ENCODE measurements at places on chromosomes 3 and 15.

GRCh38 chr3:187713504-187713903 is 11.1 kb upstream of the RTP2 start:
- DNase-seq: no peak

DNA sequence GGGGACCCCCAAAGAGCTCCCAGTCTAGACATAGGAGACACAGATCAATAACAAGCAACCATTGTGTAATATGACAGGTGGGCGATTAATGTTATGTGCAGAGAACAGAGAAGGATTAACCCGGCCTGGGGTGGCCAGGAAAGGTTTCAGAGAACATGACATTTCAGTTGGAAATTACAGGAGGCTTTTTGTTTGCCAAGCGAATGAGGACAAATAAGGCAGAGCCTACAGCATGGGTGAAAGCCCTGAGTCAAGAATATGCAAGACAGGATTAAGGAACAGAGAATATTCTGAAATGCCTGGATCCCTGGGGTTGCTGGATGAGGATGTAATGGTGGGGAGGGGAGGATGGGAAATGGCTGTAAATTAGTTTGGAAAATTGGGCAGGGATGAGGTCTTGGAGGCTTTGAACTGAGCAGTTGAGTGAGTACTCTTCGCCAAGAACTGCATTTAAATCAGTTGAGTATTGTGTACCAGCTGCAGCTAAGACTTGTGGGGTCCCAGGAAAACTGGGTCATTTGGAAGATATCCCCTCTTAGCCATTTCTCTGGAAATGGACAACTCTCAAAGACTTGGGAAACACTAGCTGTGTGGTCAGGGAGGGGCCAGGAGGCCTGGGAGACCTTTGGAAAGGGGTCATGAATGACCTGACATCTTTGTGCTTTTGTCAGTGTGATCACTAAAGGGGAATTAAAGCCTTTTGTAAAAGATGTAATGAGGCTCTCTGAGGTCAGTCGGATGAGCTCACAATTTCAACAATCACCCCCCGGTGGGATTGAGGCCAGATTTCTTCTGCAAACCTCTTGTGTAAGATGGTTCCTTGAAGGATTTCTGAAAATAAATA is 198.6 kb upstream of the NR2E3 start:
- DNase-seq: no peak

DNA sequence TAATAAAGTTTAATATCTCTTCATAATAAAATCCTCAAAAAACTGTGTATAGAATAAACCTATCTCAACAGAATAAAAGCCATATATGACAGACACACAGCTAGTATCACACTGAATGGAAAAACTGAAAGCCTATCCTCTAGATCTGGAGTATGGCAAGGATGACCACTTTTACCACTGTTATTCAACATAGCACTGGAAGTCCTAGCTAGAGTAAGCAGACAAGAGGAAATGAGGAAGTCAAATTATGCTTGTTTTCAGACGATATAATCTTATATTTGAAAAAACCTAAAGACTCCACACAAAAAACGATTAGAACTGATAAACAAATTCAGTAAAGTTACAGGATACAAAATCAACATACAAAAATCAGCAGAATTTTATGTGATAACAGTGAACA is 57.4 kb upstream of the DIPK2A start:
- DNase-seq: no peak

DNA sequence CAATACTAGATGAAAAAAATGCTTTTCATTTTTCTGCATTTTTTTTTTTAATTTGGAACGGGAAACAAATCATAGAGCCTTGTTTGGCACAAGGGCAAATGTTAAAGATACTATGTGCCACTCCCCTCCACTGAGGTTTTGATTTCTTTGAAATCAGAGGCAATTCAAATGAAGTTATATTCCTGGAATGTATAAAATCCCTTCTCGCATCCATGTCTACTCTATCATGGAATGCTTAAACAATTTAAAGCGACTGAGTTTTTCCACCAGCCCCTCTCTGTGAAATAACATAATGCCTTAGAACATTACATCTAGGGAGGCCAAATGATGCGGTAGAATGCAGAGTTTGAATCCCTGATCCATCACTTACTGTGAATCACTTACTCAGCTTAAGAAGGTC is 69.7 kb downstream of the FMN1 start:
- no peak for DNase-seq

DNA sequence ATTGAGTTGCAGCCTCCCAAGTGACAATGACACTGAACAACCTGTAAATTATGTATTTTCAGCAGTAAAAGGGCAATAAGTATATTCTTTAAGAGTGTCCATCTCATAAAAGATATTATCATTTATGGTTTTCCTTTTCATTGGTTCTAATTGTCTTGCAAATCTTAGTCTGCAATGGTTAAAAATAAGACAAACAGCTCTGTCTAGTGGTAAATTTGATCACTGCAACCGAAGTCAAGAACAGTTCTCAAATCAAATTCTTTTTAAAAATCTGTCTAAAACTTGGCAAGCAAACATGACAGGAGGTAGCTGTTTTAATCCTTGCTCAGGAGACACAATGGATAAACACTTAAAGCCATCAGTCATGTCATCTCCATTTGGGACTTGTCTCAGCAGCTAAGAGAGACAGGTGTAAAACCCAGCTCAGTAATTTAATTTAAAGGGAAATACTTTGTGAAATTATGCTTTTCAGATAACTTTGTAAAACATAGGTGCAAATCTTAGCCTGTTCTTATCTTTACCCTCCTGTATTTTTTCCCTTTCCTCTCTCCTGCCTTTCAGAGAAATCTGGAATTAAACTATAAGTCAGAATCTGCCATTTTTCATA is 150.3 kb upstream of the ARHGEF26 start:
- DNase-seq: no peak

DNA sequence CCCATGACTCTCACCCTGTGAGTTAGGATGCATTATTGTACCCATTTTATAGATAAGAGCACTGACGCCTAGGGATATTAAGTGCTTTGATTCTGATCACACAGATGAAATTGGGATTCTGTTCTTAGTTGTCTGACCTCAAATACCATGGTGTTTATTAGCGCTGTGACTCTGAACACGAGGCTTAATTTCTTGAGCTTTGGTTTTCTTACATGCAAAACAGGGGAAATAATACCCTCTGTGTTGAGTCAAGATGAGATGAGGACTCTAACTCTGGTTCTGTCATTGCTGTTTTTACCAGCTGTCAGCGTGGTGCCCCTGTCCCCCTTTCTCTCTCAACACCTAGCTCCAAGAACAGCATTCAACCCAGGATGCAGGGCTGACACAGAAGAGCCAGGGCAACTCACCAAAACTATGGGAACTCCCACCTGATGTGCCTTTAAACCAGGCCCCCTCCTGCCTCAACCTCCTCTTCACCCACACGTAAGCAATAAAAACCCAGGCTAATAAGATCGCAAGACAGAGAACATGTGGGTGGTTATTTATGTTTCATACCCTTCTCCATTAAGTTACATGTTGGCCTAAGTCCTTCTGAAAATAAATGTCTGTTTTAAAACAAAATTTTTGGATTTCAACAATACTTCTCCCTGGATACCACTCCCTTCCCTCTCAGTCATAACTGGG is 100.1 kb upstream of the SPATA12 start:
- DNase-seq: no peak

DNA sequence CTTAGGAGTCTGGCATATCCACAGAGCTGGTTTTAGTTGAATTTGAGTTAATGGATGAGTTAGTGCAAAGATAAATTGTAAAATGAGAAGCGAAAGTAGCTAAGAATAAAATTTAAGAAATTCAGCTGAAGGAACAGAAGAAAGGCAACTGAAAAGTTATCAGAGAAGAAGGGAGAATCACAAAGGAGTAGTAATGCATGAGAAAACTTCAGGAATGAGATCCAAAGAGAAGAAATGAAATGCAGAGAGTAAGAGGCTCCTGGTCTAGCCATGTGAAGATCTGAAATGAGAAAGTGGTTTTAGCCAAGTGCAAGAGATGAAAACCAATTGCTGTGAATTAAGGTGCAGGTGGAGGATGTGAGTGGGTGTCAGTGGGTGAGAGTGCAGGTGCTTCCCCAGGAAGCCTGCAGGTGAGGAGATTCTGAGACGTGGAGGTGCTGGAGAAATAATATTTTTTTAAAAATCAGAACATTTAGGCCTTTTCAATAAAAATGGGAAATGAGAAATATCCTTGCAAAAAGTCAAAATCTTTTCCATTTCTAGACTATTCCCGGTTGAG is 18.5 kb downstream of the KBTBD8 start:
- DNase-seq: no peak

GRCh38 chr3:169091196-169091823 is 572.2 kb downstream of the MECOM start:
- DNase-seq: no peak

GRCh38 chr3:128879991-128880390 is 571 bp downstream of the ACAD9 start:
- no peak for DNase-seq

DNA sequence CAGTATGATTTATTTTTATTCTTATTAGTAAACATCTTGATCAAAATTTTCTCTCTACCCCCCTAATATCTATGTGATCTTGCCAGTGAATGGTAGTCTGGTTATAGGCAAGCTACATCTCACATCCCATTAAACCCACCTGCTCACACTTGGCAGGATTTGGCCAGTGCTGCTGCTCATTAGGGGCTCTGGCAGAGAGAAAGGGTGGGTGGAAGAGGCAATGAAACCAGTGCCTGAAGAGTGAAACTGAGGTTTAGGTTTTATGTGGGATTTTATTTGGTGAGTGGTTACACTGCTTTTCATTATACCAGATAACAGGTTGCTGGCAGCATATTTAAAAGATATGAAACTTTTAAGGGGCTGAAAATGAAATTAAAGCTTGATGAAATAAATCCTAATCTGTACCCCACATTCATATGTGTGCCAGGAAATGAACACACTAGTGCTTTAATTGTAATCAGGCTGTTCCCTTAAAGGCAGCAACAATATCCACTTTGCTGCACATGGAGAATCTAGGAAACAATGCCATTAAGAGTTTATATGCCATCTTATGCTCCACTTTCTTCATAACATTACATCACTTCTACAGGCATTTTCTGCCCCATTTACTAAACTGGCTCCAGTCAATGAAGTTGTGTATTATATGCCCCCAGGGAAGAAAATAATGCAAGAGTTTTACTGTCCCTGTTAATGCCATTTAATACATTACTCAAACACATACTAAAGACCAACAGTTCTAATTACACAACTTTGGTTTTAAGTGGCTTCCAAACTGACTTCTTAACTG is 688.7 kb downstream of the MECOM start:
- DNase-seq: no peak

DNA sequence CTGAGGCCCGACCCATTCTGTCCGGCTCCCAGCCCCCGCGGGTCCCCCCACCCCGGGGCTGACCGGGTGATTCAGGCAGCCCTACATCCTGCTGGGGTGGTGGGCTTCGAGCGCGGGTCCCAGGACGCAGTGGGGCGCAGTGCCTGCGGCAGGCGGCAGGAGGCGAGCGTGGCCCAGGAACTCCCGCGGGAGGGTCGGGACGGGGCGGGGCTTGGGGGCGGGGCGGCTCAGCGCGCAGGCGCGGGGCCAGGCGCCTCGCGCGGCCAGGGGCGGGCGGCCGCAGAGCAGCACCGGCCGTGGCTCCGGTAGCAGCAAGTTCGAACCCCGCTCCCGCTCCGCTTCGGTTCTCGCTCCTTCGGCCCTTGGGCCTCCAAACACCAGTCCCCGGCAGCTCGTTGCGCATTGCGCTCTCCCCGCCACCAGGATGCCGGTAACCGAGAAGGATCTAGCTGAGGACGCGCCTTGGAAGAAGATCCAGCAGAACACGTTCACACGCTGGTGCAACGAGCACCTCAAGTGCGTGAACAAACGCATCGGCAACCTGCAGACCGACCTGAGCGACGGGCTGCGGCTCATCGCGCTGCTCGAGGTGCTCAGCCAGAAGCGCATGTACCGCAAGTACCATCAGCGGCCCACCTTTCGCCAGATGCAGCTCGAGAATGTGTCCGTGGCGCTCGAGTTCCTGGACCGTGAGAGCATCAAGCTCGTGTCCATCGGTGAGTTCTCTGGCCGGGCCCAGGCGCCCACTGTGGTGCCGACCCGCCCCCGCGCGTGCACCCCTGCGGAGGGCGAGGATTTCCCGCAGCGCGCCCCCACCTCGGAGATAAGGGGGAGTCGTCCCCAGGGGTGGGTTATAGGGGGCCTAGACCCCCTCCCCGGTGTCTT is at the start of gene FLNB:
FLNB (plus strand) TSS at position 282 of the 885 bp plus-strand sequence; CDS start at position 425, 143 bp downstream.
- DNase-seq: peak; percentile 65

GRCh38 chr15:69662645-69663000 is 210.0 kb downstream of the RPLP1 start:
- DNase-seq: no peak

- no peak for DNase-seq
These were observed 136.2 kb downstream of the RTP4 start for GRCh38 chr3:187504435-187504834.

DNA sequence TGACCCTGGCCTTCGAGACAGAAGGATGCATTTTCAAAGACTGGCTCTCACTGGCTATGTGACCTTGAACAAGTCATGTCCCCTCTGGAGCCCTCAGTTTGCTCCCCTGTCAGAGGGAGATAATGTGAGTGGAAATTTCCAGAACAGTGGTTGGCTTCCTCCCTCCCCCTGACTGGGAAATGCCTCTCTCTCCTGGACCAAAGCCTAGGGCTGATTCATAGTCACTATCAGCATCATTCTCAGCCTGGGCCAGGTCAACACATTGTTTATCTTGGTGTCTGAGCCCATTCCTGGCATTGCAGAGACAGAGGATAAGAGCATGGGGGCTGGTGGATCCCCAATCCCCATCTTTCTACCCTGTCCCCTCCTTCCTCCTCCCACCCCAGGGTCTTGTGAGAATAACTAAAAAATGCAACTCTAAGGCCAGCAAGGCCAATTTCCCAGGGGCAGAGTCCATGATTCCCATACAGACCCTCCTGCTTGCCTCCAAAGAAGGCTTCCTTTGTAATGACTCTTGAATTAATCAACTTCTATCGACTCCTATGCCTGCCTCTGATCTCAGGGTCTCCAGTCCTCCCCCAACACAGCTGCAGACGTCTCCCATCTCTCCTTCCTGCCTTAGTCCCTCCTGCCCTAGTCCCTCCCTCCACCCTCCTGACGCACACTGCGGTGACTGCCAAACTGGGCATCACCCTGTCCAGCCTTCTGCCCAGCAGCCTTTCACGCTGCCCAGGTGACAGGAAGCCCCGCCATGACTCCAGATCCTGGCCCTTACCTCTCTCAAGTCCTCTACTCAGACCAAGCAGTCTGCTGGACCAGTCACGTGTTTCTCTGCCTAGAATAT is 35.4 kb upstream of the CORO2B start:
- DNase-seq: no peak

DNA sequence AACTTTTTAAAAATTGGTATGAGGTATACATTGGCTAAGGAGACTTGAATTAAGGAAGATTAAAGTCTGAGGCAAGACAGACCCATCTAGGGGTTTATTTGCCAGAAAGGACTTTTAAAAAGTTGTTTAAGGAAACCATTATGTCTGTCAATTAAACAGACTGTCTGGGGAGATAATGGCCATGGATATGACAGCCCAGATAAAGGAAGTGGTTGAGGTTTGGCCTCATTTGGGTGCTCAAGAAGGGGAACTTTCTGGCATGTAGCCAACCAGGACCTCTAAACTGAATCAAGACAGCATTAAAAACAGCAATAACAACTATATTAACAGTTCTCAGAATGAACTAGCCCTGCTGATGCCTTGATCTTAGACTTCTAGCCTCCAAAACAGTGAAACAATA is 9.9 kb upstream of the CD200R1L start:
- DNase-seq: no peak
